ENCODE measurements at places on chromosomes 7 and 10.

GRCh38 chr7:520503-521161, 986 bp upstream of the PDGFA start:
- DNase-seq: no peak

DNA sequence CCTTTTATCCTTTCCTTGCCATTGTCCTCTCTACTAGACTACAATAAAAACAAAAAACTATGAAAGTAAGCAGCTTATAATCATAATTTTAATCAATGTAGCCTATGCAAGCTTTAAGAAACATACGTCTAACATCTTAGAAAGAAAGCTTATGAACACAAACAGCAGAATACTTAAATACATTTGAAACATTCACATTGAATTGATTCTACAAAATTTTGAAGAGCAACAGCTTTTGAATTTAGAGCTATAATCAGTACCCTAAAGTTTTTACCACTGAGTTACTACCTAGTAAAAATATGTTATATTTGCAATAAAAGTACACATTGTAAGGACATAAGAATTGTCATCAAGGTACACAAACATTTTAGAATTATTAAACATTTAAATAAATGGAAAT, 7.2 kb downstream of the MEOX2 start:
- no peak for DNase-seq

GRCh38 chr7:105810556-105810955, 65.8 kb downstream of the ATXN7L1 start:
- no peak for DNase-seq

GRCh38 chr10:8576911-8577310, 522.4 kb downstream of the GATA3 start:
- DNase-seq: no peak

- peak; percentile 72 for DNase-seq
Measured at GRCh38 chr7:37833107-37833817, 15.1 kb upstream of the NME8 start.

DNA sequence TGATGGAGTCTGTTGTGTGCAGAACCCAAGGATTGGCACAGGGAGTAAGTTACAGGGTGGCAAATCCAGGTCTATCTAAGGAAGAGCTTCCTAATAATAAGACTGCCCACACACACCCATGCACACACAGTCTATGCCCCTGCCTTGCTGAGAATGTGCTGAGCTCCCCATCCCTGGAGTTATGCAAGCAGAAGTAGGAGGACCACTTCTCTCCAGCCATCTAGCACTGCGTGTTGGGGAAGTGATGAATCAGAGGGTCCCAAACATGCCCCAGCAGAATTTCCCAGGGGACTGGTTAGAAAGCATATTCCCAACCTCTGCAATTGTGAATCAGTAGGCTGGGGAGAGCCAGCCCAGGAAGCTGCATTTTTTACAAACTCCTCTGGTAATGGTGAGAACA, 117.2 kb downstream of the CDH23 start:
- DNase-seq: no peak

DNA sequence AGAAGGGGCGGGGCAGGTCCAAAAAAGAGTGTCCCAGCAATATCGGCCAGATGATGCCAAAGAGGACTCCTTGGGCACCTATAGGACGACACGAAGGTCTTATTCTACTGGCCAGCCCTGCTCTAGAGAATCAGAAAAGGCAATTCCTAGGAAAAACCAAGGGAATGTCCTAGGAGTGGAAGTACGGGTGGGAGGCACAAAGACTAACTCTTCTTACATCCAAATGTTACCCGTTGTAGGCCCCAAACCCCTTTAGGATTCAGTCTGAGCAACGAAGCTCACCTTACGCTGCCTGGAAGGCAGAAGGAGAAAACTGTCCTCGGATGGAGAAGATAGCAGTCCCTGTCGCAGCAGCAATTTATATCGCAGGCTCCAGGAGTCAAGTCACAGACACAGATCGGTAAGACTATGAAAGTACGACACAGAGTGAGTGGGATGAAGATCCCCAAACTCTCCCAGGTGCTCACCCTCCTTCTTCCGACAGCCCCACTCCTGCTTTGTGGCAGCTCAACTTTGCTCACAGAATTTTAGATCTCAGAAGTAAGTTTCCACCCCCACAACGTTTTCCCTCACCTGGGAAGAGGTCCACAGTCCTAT, 558 bp downstream of the TCTN3 start:
- no peak for DNase-seq

DNA sequence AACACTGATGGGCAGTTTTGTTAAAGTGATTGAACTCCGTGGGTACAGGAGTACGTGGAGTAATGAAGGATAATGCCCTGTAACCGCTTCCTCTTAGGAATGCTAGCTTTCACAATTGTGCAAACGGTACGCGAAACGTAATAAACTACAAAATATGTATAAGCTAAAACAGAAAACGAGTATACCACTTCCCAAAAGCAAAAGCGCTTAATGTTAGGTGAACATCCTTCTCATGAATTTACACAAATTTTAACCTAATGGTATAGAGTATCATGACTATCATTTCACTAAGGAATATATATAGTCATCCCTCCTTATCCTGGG, 395 bp upstream of the ZNF25 start:
- no peak for DNase-seq

DNA sequence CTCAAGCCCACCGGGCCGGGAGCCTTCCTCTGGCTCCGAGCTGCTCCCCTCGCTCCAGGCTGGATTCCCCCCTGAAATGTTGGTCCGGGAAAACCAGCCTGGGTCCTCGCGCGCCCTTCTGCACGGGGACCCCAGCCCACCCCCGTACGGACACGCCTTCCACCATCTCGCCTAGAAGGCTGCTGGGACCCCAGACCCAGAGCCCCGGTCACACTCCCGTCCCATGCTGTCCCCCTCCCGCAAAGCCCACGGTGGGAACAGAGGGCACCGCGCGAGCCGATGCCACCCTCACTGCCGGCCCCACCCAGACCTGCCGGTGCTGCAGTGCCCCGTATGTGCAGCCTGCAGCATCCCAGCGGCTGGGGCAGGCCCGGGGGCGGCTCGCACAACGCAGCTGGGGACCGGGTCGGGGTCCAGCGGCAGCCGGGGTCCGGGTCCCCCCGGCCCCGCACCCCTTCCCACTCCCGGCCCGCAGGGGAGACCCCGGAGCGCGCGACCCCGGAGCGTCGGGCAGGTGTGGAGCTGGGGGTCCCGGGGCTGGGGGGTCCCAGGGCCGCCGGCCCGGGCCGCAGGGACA, 871 bp downstream of the SPOCK2 start:
- no peak for DNase-seq

- DNase-seq: no peak
Measured at GRCh38 chr10:20977300-20977699, 80.2 kb upstream of the NEBL start.

- DNase-seq: no peak
Measured at GRCh38 chr10:19968745-19969144, 152.5 kb downstream of the PLXDC2 start.

DNA sequence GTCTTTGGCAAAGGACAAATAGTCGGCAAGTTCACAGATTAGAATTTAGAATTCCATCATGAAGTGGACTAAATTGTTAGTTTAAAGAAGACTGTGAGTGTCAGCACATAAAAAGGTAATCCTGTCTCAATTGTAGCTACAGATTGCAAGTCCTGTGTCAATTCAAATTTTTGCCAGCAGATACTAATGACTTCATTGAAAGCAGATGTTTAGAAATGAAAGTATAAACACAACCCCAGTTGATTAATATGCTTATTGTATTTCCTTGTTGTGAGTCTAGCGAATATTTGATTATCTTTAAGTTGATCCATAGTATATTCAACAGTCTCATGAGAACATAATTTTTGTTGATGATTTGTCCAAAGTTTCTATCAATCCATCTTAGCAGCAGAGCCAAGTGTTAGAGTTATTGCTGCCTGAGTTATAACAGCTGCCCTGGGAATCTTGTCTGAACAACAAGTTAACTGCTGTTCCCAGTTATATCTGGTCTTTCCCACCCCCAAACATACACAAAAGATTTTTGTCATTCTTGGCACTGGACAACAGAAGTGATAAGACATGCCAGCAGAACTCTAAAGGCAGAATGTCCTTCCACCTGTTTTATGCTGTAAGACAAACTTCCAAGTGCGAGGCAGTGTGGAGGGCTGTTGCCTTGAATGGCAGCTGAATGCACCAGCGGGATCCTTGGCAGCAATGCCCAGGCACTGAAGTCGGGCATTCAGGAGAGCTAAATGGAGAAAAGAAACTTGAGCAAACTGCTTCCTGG, 21.3 kb upstream of the HERPUD2 start:
- no peak for DNase-seq

DNA sequence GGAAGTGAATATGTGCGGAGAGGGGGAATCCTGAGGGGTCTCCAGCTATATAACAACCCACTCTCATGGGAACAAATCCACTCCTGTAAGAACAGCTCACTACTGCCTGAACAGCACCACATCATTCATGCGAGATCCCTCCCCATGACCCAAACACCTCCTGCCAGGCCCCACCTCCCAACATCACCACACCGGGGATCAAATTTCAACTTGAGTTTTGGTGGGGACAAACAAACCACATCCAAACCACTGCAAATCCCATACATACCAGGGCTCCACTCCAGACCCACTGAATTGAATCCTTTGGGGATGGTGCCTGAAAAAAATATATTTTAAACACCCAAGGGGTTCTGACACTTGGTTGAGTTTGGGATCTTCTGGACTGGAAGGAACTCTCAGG, 181.5 kb upstream of the PLXNA4 start:
- DNase-seq: no peak

GRCh38 chr7:116290740-116291139, 80.4 kb downstream of the TES start:
- no peak for DNase-seq

GRCh38 chr10:124878457-124878739, 63.5 kb upstream of the ZRANB1 start:
- DNase-seq: no peak

GRCh38 chr7:148563583-148564274, 26.8 kb upstream of the C7orf33 start:
- DNase-seq: no peak

GRCh38 chr10:43265799-43266721, 805 bp downstream of the RASGEF1A start:
- no peak for DNase-seq

- no peak for DNase-seq
Measured at GRCh38 chr10:92969151-92969550, 91.4 kb upstream of the CYP26C1 start.

DNA sequence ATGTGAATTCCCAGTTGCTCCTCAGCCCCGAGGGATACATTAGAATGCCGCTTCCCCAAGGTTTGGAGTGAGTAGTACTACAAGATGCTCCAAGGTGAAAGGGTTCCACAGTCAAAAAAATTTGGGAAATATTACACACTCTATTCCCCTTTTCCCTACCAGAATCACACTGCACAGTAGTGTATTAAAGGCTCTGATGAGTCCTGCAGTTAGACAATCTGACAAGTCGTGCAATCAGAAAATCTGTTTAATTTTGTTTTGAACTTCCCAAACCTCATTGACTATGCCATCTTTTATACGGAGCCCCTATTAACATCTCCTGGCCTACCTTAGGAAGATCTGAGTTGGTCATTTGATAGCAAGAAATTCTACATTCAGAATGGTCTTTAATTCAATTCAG, 13.6 kb upstream of the UCMA start:
- DNase-seq: no peak

GRCh38 chr10:132696728-132697577, 89.0 kb downstream of the NKX6-2 start:
- no peak for DNase-seq

Measured in Right ventricle myocardium inferior (tissue), 1 donor.